Mesenteric fat pad (tissue), 1 donor: ENCODE measurements at places on chromosomes 7 and 10.

DNA sequence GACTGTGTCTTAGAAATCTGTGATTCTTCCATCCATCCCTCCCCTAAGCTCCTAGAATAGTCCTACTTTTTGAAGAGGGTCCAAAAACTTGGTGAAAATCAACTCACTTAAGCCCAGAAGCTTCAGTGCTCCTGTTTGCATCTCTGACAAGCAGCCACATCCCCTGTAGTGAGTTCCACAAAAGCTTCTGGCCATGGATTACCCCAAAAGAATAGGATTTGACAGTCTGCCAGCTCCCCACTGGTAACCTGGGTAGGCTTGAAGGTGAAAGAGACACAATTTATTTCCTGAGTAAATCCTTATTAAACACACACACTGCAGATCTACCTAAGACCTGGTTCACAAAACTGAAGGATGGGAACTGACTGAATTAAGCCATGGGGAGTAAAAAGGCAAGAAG, 46.5 kb downstream of the LGI1 start:
- DNase-seq: no peak

- DNase-seq: no peak
Measured at GRCh38 chr7:122492007-122492406, 187.5 kb upstream of the FEZF1 start.

- no peak for DNase-seq
Measured at GRCh38 chr10:119597405-119598186, 832 bp upstream of the TIAL1 start.

DNA sequence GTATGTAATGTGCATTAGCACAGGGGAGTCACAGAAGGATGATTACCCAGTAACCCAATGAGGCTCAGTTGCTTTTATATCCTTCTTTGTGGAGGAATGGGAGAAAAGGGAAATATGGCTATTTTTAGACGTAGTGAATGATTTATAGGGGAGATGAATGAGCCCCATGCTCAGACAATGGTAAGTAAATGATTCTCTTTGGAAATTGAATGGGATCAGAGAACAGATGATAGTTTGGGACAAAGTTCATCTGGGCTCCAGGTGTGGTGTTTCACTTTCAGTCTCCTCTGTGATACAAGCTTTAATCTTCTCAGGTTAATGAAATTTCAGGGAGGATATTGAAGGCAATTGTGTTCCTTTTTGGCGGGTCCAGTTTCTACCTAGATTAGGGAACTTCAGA, 63.0 kb upstream of the MPP7 start:
- DNase-seq: no peak

GRCh38 chr10:30073045-30073766, 13.8 kb upstream of the JCAD start:
- DNase-seq: no peak

DNA sequence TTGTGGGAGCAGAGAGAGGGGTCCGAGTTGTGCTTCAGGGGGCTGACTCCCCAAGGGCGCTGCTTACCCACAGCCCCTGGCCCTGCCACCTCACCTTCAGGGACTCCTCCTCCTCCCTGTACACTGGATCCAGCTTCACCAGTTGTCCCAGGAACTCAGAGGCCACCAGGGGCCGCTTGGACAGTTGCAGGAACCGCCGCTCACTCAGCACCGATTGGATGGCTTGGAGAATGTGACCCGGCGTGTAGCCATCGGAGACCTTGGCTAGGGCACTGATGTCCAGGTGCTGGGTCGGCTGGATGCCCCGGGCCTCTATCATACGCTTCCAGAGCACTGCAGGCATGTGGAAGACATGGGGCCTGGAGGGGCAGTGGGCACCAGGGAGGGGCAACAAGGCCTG, 4.5 kb upstream of the ASB10 start:
- no peak for DNase-seq

DNA sequence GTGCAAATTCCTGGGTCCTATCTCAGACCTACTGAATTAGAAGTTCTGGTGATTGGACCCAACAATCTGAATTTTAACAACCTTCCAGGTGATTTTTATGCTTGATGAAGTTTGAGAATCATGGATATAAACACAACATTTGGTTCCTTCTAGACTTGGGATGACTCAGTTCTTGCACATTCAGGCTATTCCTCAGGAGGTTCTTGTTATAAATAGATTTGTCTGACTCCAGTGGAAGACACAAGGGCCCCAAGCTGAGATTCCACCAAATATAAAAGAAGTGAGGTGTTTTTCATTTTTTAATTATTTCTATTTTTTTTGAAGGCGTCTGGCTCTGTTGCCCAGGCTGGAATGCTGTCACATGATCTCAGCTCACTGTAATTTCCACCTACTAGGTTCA, 9.4 kb upstream of the TAS2R16 start:
- no peak for DNase-seq

DNA sequence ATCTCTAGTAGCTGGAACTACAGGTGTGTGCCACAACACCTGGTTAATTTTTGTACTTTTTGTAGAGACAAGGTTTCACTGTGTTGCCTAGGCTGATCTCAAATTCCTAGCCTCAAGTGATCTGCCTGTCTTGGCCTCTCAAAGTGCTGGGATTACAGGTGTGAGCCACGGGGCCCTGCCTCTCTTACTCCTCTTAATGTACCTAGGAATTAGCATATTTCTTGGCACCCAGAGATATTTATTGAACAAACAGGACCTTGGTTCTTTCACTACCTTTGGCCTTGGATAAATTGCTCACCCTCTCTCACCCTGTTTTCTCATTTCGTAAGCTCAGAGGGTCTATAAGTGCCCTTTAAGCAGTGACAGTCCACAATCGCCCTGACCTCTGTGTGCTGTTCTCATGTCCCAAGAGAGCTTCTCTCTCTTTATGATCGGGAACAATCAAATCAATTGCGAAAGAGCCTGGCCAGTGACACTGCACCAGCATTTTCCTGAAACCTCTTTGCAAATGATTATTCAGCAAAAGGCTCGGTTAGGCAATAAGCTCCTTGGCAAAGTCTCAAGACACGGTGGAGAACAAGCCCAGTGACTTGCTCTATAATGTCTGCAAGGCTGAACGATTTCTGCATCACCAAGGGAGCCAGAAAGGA, 117.7 kb downstream of the APBB1IP start:
- no peak for DNase-seq

- DNase-seq: no peak
Measured at GRCh38 chr7:88140947-88141346, 78.9 kb downstream of the SRI start.

GRCh38 chr7:158125091-158125490, 462.5 kb downstream of the PTPRN2 start:
- DNase-seq: no peak

- no peak for DNase-seq
Measured at GRCh38 chr10:76035206-76036110, 604.0 kb downstream of the LRMDA start.

GRCh38 chr10:78218798-78219490, 185.3 kb downstream of the RPS24 start:
- DNase-seq: no peak

- DNase-seq: no peak
Measured at GRCh38 chr10:14873090-14873760, 5.4 kb upstream of the SUV39H2 start.

DNA sequence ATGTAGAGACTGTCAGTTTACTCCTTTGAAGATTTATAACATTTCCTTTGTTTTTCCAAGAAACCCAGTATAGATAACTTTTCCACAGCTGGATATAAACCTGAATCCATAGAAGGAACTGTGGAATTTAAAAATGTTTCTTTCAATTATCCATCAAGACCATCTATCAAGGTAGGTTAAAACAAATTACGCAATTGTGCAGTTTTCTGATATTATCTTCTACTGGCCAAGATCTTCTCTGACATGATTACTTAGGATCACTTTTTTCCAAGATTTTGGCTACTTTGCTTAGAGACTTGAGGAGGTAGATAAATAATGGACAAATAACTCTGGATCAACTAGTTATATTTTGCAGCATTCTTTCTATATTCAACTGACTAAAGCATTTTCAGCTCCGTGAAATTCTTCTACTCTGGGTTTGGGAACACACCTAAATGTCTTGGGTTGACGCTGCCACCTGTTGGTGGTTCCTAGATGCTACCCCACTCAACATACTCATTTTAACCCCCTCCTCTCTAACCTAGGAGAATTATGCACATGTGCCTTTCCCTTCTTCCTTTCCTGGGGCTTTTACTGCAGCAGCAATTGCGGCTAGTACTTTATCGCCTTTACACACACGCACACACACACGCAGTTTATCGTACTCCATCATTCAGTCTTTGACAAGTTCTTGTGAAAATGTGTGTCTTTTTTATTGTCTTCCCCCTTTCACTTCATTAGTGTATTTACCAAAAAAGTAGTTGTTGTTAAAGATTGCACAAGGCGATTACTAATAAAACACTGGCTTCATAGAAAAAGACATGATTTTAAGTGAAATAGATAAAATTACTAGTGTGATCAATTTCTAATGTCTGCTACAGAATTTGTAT, 32.7 kb downstream of the ABCB5 start:
- no peak for DNase-seq

GRCh38 chr7:19322002-19322401, 176.8 kb upstream of the FERD3L start:
- no peak for DNase-seq

- no peak for DNase-seq
Measured at GRCh38 chr7:31335161-31335856, 5.2 kb downstream of the NEUROD6 start.

GRCh38 chr7:117237646-117238045, 85.2 kb downstream of the WNT2 start:
- DNase-seq: no peak

DNA sequence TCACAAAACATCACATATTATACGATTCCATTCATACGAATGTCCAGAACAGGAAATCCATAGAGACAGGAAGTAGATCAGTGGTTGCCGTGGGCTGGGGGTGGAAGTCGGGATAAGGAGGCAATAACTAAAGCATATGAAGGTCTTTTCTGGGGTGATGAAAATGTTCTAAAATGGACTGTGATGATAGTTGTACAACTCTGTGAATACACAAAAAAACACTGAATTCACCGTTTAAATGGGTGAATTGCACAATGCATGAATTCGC, 3.2 kb upstream of the INSIG1 start:
- DNase-seq: no peak
